ENCODE measurements at places on chromosomes 1 and 21.
A peak's percentile ranks its signal among the peaks of the same experiment; 100 is the strongest.

GRCh38 chr1:162487241-162487640 is 10.4 kb upstream of the UHMK1 start:
- DNase-seq, result no peak

DNA sequence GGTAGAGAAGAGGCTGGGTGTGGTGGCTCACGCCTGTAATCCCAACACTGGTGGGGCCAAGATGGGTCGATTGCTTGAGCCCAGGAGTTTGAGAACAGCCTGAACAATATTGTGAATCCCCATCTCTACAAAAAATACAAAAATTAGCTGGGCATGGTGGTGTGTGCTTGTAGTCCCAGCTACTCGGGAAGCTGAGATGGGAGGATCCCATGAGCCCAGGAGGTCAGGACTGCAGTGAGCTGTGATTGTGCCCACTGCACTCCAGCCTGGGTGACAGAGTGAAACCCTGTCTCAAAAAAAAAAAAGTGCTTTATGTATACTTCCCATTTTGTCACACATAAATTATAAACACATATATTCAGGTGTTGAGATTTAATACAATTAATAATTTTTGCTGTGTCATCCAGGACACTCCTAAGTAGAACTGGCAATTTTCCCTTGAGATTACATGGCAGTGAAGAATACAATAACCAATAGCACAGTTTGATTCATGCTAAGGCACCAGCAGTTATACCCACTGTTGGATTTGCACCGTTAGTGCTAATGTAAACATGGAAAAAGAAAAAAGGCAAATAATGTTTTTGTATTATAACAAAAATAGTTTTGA is 15.5 kb downstream of the GABPB2 start:
- DNase-seq, result no peak

DNA sequence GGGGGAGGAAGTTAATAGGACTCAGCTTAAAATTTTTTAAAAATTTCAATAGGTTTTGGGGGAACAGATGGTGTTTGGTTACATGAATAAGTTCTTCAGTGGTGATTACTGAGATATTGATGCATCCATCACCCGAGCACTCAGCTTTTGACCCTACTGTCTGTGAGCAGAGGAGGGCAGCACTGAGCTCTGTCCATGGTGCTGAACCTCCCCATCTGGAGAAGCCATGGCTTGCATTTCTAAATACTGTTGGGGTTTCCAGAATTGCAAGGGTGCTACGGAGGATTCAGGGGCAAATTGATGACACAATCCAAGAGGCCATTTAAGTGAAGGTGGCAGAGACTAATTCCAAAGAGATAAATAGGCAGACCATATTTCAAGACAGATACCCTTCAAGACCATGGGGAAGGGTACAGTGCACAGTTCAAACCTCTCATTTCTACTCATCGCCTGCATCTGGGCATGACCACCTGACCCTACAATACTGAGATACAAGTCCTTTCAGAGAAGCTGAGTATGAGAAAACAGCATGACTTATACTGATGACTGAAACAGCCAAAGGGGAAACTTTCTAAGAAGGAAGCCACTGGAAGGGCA is 17.2 kb downstream of the SYT2 start:
- peak; percentile 83 for DNase-seq

DNA sequence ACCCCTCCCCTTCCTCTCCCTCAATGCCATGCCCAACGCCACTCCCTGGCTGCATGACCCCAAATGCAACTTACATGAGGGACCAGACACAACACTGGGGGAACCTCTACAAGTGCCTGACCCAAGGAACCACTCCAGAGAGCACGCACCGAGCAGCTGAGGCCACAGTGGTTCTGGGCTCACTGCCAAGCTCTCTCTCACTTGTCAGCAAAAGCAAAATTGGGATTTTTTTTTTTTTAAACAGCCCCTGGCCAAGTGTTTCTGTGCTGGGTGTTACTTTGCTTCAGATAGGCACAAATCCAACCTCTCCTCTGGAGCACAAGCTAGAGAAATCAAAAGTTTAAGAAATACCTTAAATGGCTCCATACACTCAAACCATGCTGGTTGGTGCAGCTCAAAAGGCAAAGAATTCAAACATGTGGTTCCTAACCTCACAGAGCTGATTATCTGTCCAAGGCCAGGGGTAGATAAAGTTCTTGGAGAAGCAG is 363.0 kb downstream of the SETD4 start:
- DNase-seq, result peak; percentile 24

- no peak for DNase-seq
Measured at GRCh38 chr1:159941591-159942560, 3.5 kb downstream of the IGSF9 start.

Data from AG08396 (cell line).